CD14-positive monocyte (primary cell): ENCODE measurements at places on chromosomes 6 and 20.

DNA sequence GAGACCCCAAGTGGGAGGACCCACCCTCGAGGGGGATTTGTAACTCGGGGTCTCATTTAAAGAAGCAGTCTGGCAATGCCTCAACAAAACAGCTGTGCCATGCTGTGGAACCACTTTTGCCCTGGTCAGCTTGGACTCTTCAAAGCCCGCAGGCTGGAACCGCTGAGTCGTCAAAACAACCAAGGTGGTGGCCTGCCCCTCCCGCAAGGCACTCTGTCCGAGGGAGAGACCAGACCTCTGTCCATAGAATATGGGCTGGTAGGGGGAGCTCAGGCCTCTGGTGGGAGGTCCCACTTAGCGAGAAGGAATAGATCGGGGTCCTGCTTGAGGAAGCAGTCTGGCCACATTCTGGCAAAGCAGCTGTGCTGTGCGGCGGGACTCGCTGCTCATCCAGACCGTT, 208.1 kb downstream of the BCKDHB start:
- DNase-seq = no peak

- DNase-seq = no peak
Observed at GRCh38 chr6:90421666-90422065, 125.0 kb upstream of the BACH2 start.

DNA sequence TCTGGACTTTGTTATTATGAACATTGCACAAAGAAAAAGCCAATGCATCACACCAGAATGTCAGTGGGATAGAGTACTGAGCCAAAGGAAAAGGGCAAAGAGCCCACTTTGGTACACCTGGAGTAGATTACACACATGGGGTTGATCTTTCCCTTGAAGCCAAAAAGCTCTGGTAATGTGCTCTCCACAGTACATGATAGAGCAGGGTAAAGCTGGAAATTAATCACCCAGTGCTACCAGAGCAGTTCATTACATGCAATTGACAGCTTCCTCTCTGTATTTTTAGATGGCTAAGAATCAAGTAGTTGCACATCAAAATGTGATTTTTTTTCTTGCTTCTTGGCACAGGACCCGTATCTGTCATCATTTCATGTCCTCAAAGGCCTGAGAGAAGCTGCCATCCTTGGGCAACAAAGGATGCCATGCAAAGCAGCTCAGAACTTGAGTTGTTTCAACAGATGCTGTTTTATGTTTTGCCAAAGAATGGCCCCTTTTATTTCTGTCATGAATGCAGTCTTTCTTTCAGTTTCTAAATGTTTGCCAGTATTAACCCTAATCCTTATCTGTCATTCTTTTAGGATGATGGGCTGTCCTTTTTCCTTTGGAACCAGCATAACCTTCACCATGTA, 88.1 kb downstream of the HDGFL1 start:
- DNase-seq = no peak

DNA sequence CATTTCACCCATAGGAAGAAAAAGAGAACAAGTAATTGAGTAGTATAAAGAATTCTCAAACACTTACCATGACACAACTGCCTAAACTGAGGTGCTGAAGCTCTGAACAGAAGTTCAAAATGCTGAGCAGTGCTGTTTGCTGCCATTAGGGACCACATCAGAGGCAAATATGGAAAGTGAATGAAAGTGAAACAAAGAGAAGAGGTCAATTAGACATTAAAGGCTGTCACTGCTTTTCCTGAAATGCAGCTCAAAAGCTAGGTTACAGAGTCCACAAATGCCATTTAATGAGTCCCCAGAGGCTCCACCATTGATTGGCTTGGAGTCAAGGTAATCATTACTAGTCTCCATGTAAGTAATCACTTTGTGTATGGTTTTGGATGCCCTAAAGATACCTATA, 46.1 kb downstream of the POU3F2 start:
- DNase-seq = no peak

- no peak for DNase-seq
Observed at GRCh38 chr6:84424956-84425355, 197.5 kb upstream of the CEP162 start.

DNA sequence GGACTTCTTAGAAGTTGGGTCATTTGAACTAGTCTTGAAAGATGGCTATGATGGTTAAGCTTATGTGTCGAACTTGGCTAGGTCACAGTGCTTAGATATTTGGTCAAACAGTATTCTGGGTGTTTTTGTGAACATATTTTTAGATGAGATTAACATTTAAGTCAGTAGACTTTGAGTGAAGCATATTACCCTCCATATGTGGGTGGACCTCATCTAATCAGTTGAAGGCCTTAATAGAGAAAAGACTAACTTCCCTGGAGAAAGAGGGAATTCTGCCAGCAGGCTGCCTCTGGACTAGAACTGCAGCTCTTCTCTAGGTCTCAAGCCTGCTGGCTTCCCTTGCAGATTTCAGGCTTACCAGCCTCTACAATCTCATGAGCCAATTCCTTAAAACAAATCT, 76.9 kb downstream of the RCAN2 start:
- DNase-seq = no peak
